A172 (cell line): ENCODE measurements at places on chromosomes 4 and X.

- DNase-seq, result no peak
Observed at GRCh38 chr4:55757356-55757952, 62.1 kb upstream of the EXOC1L start.

GRCh38 chrX:103823591-103823990 is 8.5 kb downstream of the RAB9B start:
- DNase-seq, result no peak

DNA sequence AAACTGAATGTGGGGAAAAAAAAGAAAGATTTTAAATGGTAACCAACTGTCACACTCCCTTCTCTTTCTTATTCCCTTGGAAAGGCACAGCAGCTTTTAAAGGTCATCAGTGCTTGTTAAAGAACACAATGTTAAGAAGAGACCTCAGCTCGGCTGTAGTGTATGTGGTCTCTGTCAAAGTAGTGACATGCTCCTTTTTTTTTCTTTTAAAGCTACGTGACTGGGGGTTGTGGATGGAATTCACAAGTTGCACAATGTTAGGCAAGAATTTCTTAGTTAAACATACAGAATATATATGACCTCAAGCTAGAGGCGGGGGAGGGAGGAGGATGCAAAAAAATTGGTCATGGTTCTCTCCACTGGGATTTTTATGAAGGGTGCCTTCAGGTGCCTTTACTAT is 45.6 kb downstream of the OCRL start:
- no peak for DNase-seq

DNA sequence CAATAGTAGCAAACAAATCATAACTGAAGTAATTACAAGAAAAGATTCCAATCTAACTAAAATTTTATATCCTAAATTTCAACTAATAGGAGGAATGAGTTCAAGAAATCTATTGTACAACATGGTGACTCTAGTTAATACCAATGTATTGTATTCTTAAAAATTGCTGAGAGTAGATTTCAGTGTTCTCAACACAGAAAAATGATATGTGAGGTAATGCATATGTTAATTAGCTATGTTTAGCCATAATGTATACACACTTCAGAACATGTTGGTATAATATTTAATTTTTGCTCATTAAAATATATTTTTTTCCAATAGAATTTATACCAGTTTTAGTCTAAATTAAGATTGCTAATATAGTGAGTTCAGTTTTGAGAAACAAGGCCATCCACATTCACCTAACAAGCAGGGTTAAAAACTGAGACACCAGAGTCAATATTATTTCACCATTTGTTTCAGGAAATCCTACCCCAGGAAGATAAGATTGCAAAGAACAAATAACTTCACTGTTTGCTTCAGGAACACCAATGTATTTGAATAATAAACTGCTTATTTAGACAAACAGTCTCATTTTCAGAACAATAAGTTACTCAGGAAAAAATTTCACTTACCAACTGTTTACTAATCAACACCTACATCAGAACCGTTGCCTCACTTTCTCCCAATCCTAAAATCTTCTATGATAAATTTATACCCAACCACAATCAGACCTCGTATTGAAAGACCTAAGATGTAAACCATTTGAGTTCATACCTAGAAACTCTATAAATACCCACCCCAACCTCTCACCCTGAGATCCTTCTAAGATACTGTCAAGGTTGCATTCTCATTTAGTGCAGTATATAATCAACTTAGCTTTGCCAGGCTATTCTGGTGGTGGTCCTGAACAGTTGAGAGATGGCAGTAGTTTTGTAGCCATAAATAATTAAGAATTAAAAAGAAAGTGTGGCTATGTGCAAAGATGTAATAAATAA is 132.8 kb downstream of the MAB21L2 start:
- no peak for DNase-seq

DNA sequence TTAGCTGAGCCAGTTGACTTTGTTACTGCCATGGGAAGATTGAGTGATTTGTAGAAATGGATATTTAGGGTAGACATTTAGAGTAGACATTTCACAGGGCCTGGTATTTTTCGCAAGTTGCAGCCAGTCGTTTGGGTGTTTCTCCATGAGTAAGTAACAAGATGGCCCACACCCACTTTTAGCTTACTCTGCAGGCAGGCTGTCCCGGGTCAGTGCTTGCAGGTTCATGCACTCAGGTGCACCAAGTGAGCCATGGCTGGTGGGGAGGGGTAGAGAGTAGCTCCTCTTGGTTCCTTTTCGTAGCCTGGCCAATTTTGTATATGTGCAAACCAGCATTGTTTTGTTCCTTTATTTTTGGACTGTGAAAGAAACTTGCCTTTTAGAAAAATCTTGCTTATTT is 145.6 kb downstream of the POLA1 start:
- DNase-seq, result no peak

DNA sequence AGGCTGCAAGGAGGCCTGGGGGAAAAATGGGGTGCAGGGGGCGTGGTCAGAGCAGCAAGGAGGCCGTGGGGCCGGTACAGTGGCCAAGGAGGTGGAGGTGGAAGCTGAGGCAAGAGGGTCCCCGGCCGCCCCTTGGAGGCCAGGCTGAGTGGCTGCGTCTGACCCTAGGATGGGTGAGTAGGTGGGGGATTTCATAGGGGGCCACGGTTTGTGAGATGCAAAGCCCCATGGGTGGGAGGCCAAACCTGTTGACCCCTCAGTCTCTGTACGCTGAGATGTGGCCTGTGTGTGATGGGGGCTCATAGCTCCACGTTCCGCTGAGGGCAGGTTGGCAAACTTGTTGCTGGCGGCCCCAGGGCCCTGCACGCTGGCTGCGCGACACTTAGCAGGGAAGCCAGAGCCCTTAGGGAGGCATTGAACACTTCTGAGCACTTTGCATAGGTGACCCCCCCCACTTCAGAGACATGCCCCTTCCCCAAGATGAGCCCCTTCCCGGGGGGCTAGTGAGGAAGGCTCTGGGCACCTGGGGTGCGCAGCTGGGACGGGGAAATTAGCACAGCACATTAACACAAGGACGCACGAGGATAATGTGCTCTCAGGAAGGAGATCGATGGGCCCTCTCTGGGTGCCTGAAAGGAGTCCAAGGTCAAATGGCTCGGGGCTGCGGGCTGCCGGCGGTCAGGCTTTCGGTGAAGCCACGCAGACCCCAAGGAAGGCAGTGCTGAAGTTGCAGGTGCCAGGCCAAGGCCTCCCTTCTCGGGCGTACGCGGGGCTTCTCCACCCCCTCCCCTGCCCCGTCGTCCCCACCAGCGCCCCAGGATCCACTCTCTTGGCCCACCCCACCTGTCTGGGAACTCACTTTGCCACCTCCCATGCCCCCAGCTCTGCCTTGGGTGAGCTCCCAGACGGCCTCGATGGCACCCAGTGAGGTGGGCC is 107.4 kb downstream of the HMX1 start:
- no peak for DNase-seq

DNA sequence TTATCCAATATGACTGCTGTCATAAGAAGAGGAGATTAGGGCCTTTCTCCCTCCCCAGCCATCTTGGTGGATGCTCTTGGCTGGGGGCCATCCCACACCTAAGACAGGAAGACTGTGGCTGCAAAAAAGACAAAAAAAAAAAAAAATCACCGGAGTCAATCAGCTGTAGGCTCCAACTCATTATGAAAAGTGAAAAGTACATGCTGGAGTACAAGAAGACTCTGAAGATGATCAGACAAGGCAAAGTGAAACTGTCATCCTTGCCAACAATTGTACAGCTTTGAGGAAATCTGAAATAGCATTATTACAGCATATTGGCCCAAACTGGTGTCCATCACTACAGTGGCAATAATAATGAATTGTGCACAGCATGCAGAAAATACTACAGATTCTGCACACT is 5.2 kb downstream of the EGFL6 start:
- DNase-seq, result no peak

DNA sequence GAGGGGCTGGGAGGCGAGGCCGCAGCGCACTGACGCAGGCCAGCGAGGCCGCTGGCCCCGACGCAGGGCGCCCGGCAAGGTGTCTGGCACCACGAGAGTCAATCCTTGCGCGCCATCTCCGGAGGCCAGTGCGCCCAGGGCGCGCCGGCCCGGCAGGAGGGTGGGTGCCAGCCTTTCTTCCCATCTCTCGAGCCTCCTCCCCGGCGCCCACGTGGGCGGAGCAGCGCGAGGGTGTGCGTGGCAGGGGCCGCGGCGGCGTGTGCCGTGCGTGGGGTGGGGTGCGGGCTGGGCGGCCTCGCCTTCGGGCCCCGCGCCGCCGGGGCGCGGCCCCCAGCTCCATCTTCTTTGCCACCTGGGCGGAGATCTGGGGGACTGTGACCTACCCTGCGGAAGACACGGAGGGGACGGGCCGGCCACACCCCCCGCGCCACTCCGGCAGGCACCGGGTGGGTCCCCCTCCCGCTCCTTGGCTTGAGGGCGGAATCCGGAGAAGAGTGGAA is 877 bp downstream of the JAKMIP1 start:
- no peak for DNase-seq

GRCh38 chr4:122218762-122219161 is 66.6 kb downstream of the BLTP1 start:
- peak; percentile 2 for DNase-seq

DNA sequence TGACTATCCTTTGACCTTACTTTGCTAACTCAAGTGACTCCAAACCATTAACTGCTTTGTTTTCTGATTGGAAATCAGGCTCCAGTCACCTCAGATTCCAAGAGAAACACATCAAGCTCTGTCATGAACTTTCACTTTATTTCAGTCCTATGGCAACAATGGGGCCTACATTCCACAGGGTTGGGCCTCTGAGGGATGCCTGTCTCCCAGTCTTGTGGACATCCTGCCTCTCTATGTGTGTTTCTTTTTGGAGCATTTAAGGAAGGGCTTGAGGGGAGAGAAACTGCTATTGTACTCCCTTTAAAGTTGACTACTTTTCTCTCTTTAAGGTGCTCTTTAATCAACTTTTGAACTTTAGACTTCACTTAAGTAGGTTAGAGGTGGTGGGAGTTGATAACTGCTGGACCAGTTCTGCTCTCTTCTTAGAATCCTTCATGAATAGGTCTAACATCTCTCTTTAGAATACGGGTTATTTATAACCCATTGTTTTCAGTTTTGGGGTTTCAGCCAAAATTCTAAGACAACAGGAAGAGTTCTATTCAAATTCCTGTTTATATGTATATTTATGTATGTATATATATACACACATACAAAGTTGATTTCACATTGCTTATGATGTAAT is 274.3 kb upstream of the NR3C2 start:
- DNase-seq, result no peak

GRCh38 chr4:76061982-76062381 is 12.5 kb upstream of the ART3 start:
- no peak for DNase-seq

- DNase-seq, result no peak
Observed at GRCh38 chrX:37844622-37845021, 2.7 kb downstream of the DYNLT3 start.

DNA sequence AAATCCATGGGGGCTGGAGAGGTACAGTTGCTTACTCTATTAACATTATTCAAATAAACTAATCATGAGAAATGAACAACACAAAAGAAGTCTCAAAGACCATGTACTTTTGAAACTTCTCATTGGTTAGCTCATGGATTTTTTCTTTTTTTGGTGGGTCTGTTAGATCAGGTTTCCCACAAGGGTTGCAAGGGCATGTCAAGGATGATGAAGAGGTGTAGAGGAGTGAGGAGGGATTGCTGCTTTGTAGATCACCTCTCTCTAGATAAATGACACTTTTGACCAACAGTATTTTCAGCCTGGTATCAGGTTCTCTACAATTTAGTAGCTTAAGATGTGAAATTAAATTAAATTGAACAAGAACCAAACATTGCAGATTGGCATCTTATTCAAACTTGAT is 417.9 kb upstream of the AGA start:
- no peak for DNase-seq

GRCh38 chr4:26663888-26664287 is 80.0 kb downstream of the TBC1D19 start:
- no peak for DNase-seq

GRCh38 chrX:25860322-25860721 is 277.8 kb upstream of the MAGEB18 start:
- no peak for DNase-seq

- peak; percentile 67 for DNase-seq
Observed at GRCh38 chrX:31397119-31397518, 325.3 kb upstream of the FTHL17 start.

- peak; percentile 65 for DNase-seq
Observed at GRCh38 chr4:72858328-72858727, 211.2 kb downstream of the COX18 start.

- DNase-seq, result no peak
Observed at GRCh38 chr4:123583043-123583442, 186.4 kb downstream of the SPRY1 start.

- DNase-seq, result no peak
Observed at GRCh38 chr4:169131556-169132208, 121.6 kb upstream of the CBR4 start.

GRCh38 chrX:20063716-20064351 is 52.9 kb downstream of the MAP7D2 start:
- DNase-seq, result no peak

DNA sequence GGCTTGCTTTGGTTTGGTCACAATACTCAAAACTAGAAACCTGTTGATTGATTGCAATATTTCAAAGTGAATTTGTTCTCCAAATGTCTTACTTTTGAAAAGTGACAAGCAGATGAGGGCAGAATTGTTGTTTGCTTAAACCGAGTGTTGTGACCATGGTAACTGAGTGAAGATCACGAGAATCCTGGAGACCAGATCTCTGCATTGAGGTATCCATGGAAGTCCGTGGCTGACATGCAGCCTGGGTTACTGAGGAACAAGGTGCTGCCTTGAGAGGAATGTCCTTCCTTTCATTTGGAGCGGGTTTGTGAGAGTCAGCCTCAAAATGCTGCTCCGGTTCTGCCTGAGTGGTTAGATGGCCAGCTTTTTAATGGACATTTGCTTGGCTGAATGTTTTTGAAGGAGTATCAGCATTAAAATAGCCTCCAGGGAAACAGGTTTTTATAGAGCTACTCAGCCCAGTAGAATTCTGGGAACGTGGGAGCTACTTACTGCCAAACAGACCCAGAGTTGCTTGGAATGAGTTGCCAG is 31.3 kb downstream of the NYX start:
- no peak for DNase-seq

GRCh38 chr4:122764821-122765215 is 32.3 kb downstream of the BBS12 start:
- peak; percentile 53 for DNase-seq

DNA sequence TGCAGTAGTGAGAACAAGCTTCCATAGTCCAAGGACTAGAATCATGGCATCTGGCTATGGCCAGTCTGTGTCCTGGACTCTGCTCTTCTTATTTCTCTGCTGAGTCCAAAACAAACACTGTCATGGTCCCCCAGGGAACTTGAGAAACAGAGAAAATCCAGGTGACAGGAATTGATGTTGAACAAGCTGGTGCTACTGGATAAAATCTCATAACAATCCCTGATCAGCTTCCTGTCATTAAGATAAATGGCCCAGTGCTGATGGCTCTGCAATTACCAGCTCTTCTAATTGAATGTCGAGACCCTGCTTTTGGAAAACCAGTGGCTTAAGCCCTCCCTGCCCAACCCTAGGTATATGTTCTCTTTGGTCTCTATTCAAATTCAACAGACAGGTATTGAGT is 58.8 kb upstream of the ARHGAP36 start:
- DNase-seq, result no peak

DNA sequence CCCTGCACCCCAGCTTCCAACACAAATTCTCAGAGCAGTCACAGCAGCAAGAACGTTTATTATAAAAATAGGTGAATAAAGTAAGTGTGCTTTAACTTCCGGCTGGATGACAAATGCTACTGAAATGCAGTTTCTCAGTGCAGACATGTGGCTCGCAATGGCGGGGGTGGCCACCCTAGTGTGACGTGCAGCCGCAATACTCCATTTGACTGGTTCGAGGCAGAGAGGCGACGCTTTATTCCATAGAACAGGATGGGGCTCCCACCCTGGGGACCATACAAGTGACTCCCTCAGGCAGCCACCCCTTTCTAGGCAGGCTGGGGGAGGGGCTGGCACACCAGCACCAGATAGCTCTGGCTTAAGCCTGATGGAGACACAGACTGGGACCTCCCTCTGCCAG is 14.5 kb downstream of the TNIP2 start:
- peak; percentile 73 for DNase-seq
